ENCODE measurements at places on chromosomes 2 and 18.
A peak's percentile ranks its signal among the peaks of the same experiment; 100 is the strongest.

DNA sequence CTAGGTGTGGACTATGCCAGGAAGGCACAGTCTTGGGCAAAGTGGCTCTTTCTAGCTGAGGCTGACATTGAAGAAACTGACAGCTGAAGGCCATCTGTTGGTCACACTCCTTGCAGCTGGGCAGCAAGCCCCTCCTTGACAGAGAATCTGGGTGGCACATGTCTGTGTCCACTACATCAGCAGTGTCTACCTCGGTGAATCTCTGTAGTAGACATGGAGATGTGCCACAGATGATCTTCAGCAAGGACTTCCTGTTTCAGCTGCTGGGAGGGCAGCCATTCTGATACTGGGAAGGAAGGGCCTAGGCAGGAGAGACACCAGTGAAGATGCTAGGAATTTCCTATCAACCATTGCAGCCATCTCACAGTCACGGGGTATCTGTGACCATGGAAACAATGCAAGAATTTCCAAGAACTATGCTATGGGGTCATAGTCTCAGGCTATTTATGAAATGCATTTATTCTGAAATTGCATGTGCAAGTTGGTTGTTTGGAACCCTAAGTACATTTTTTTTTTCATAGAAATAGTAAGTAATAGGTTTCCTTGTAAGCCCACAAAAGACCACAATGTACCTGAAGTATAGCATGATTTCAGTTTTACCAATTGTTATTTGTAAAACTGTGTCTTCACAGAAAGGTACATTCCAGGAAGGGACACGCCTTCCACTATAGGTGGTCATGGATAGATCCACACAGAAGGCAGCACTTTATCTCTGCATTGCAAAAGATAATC is 63.8 kb upstream of the DARS1 start:
- no peak for DNase-seq

DNA sequence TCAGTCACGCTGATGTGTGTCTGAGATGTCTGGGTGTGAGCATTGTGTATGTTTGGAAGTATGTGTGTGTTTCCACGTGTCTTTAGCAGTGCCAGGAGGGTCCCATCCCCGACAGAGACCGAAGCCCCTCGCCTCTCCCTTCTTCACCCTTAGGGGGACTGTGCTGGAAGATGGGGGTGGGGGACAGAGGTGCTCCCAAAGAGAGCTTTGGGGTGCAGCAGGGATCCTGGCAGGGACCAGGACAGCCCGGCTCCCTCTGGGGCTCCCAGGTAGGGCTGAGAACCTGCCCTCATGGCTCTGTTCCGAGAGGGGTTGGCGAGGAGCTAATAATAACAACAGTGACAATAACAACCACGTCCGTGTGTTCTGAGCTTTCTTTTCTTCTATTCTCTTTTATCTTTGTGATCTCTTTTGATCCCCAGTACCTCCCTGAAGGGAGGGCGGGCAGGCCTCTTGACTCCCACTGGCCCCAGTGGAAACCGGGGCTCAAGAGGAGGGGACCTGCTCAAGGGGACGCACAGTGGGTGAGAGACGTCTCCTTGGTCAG is 57.6 kb downstream of the SMAD7 start:
- DNase-seq: no peak

DNA sequence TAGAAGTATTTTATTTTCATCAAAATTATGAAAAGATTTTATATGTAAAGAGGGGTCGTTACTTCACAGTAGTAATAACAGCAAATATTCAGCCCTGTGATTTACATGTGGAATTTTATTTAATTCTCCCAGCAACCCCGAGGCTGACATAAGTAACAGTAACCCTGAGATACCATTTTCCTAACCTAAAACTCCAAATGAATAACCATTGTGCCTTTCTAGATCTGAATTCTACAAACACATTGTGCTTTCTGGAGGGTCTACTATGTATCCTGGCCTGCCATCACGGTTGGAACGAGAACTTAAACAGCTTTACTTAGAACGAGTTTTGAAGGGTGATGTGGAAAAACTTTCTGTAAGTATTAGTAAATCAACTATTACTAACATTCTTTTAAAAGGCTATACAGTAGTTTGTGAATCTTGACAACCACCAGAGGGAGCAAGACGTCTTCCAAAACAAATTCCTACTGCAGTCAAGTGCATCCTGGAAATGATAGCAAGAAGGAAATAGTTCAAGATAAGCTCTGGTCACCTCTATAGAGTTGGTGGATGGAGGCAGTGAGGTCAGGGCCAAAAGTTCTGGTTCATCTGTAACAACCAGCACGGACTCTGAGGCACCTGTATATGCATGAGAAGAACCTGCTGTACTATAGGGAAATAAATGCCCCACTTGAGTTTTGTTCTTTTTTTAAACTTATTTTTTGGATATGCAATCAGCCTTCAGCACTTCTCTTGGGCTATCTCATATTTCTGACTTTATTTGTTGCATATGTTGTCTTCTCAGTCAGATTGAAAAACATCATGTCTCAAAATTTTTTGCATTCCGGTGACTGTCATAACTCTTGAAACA is 37.4 kb downstream of the ACTR2 start:
- DNase-seq: peak; percentile 75

DNA sequence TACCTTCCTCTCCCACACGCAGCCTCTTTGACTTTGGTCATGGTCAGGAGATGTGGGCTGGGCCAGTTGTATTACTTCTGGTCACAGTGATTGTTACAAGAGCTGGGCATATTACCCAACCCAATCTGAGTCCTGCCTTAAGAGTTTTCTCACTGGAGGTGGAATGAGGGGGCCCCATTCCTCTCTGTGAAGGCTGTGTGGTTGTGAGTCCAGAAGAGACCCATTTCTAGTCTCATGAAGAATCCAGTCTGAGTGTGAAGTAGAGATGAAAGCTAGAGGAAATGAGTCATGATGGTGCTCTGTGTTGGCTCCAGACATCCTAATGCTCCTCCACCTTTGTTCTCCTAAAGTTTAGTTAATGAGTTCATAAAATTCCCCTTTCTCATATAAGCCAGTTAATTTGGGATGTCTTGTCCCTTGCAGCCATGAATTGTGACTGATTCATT is 50.8 kb upstream of the RASGRP3 start:
- DNase-seq: peak; percentile 64
